ENCODE measurements at places on chromosomes 12 and 14.

GRCh38 chr14:85634205-85634604 is 104.3 kb downstream of the FLRT2 start:
- DNase-seq: no peak

DNA sequence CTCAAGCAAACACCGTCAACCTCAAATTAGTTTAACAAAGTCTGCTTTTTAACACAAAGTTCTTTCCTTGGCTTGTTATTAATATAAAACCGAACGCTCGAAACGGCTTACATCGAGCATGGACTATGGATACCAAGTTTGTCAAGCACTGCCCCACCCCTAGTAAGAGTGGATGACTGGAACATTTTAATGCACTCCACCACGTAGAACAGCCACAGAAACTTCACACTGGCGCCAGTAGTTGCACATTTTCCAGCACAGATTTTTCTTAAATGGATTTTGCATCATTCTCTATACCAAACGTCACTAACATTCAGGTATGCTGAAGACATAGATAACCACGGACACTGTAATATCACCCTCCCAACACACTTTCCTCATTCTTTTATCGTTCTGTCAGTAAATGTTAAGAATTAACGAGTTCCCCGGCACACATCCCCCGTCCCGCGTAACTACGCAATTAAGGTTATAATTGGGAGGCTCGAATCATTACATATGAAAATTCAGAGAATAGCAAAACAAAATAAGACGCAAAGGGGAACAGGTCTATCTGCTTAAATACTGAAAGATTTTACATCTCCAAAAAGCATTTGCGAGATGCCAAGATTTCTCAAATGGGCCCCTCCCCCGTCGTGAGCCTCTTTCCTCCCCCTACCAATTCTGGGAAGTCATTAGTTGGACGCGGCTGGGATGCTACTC is 990 bp downstream of the FERMT2 start:
- no peak for DNase-seq

- DNase-seq: no peak
Observed at GRCh38 chr14:51331486-51332367, 91.7 kb downstream of the TMX1 start.

DNA sequence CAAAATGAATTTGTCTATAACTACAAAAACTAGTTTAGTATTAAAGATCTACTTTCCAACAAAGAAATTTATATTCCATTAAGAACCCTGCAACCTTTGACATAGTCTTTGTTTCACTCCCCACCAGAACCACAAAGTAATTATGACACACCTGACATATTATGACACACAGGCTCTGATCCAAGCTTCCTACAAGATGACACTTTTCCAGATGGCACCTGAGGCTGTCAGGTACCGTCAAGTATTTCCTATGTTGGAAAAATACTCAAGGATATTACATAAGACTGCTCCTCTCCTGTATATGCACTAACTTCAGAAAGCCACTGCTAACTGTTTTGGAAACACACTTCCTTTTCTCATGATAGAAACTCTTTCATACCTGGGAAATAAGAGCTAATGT is 38.9 kb downstream of the STXBP6 start:
- DNase-seq: no peak

DNA sequence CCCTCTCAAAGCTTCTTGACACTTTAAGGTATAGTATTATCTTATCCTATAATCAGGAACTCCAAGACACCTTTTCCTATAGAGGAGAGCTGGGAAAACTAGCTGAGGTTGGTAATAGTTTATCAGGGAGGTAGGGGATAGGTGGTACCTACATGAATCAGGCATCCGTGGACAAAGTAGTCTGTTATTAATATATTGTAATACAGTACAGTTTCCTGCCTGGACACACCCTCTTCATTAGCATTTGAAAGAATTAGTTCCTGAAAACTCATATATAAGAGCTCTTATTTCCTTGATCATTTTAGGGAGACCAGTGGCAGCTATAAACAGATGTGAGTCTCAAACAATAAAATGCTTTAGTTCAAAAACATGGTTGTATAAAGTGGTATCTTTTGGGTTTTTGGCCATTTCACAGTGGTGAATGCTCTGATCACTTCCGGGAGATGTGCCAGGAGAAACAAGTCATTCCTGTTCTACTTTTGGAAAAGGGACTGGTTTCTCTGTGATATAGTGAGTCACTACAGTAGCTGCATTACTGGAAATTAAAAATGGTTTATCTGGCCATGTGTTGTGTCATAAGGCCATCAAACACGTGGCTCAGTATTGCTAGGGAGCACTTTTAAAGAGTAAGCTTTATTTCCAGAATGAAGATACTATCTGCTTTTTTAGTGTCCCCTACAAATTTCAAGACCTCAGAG is 98.1 kb downstream of the KLRB1 start:
- DNase-seq: no peak

DNA sequence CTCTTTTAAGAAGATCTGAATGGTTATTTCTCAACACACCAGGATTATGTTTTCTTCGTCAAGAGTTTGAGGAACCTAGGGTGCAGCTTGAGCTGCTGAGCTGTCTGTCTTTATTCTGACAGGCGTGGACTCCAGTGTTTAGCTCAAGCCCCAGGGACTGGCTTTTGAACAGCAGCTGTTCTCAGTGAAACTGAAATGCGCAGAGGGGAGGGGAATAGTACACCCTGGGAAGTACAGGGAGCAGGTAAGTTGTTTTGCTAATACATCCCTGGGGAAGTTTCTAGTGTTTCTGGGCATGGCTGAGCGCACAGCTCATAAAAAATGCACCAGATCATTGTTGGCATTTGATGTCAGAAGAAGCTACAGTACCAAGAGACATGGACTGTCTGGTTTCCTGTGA is 659.8 kb downstream of the DIO2 start:
- no peak for DNase-seq

- DNase-seq: no peak
Observed at GRCh38 chr14:73776194-73776537, 62.0 kb upstream of the PNMA1 start.

GRCh38 chr14:64864258-64864657 is 15.4 kb downstream of the SPTB start:
- DNase-seq: no peak

- DNase-seq: no peak
Observed at GRCh38 chr14:23062002-23062401, 4.7 kb upstream of the CDH24 start.

- DNase-seq: no peak
Observed at GRCh38 chr12:113097716-113098440, 37.7 kb downstream of the RASAL1 start.

DNA sequence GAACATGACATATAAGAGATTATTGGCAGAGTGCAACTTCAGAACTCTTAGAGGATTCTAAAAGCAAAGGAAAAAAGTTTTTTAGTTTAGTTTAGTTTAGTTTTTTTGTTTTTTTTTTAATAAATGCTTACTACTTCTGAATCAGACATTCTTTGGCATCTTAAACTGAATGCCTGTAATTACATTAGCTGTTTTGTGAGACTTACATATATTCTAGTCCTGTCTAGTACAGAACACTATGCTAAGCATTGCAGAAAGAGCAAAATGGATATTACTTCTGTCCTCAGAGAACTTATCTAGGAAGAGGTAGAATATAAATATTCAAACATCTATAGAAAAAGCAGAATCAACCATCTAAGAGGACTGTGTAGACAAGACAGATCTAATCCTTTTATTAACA is 133.2 kb downstream of the RAD51B start:
- DNase-seq: no peak

GRCh38 chr14:100841066-100841760 is 15.3 kb downstream of the MEG3 start:
- no peak for DNase-seq
